ENCODE measurements at places on chromosomes 6 and 20.

DNA sequence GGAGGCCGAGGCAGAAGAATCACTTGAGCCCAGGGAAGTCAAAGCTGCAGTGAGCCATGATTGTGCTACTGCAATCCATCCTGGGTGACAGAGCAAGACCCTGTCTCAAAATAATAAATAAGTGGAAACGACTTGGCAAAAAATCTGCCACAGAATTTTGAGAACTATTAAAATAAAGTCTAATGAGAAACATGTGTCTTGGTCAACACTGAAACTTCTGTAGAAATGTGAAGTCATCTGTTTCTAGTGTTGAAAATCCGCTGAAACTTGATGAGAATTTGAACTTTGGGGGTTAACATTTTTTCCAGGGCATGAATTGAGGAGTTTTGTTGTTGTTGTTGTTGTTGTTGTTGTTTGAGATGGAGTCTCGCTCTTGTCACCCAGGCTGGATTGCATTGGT lies 29.0 kb upstream of the BCLAF1 start:
- no peak for DNase-seq

- DNase-seq: no peak
Measured at GRCh38 chr6:157656437-157656997, 166.5 kb upstream of the SNX9 start.

DNA sequence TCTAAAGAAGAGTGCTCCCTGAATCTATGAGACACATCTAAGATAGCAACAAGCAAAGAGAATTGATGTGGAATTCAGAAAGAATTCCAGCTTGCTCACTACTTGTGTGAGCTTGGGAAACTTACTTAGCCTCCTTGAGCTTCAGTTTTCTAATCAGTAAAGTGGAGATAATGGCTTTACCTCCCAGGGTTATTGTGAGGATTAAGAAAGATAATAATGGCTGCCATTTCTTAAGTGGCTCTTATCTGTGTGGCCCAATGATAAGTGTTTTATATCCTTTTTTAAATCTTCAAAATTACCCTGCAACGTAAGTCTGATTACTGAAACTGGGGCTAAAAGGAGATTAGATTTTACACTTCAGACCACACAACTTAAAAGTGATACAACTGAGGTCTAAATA lies 418.5 kb downstream of the LMBRD1 start:
- DNase-seq: no peak

DNA sequence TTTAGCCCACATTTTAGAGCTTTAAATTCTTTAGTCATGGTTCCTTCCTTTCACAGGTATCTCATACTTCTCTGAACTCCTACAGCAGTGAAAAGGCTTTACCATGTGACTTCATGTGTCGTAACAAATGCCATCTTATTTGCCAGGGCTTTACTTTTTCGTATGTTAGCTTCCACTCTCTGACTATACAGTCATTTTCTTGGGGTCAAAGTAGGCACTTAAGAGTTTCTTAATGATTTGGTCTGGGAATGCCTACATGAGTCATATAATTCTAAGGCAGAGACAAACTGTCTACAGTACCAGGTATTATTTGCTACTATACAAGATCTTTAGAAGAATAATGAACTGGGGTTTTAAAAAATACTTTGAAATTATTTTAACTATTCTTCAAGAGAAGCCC lies 15.0 kb downstream of the RAB23 start:
- DNase-seq: peak; percentile 13

DNA sequence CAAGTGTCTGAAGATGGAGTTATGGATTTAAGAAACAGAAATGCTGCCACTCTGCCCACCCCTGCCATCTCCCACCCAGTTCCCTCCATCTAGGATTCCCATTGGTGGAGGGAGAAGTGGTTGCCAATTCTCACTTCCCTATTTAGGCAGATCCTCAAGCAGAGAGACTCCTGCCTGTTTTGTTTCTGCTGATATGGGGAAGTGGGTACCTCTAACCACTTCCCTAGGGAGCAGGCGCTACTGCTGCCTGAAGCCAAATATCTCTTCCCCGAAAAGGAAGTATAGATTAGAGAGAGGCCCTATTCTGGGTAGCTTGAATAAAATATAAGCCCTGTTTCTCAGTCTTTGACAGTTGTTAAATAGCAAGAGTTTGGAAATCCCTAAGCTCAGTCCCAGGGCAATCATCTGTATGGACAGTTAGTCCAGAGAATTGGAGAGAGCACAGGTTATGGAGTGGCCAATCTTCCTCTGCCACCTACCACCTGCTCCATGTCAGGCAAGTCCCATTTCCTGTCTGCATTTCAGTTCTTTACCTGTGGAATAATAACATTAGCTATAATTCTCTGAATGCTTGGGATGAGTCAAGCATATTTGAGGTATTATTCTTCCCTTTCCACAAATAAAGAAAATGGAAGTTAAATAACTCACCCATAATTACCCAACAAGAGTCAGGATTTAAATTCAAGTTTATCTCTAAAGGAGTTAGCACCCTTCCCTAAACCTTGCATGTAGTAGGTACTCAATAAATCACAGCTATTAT lies 2.6 kb upstream of the ADGB start:
- peak; percentile 5 for DNase-seq

GRCh38 chr6:81485395-81485794 lies 267.1 kb downstream of the TENT5A start:
- DNase-seq: no peak

GRCh38 chr6:69584913-69585729 lies 211.7 kb downstream of the LMBRD1 start:
- no peak for DNase-seq

GRCh38 chr6:17224056-17224455 lies 57.1 kb upstream of the RBM24 start:
- no peak for DNase-seq

GRCh38 chr6:78577585-78577984 lies 289.8 kb upstream of the IRAK1BP1 start:
- DNase-seq: no peak

DNA sequence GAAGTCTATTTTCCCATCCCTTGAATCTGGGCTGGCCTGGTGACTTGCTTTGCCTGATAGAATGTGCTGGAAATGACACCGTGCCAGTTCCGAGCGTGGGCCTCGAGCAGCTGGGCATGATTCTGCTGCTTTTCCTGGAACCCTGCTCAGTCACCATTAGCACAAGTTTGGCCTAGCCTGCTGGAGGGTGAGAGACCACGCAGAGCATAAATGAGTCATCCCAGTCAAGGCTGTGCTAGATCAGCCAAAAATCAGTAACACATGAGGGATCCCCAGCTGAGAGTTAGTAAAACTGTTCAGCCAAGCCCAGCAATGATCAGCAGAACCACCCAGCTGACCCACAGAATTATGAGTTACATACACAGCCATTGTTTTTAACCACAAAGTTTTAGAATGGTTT lies 74.8 kb upstream of the TOP1 start:
- no peak for DNase-seq

DNA sequence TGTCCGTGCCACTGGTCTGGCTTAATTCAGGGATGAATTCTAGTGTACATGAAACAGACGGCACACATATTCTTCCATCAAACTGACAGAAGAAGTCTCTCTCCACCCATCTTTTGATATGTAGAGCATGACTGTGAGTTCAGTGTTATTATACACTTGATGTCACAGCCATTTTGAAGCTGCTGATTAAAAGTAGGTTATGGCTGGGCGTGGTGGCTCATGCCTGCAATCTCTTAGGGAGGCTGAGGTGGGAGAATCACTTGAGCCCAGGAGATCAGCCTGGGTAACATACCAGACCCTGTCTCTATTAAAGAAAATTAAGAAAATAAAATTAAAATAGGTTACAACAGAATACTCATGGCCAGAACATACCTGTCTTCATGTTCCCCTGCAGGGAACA lies 20.7 kb downstream of the C6orf15 start:
- no peak for DNase-seq

GRCh38 chr20:6122873-6123648 lies at the start of gene FERMT1:
FERMT1 (minus strand) TSS chr20:6123030; CDS start chr20:6119554, 3,476 bp downstream.
- peak; percentile 88 for DNase-seq

DNA sequence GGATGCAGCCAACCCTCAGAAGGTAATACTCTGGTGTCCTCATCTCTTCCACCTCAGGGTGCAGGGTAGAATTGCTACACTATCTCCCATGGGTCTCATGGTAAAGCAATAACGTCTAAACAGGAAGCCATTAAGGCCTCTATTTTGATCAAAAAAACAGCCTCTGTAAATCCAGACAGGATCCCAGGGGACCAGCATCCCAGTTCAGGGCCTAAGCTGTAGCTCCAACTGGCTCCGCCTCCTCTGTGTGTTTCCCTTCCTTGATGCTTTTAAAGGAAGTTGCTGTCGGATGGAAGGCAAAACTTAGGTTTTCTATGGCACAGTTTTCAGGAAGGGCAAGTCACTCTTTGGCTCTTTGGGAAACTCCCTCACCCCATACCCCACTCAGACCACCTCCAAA lies 222.0 kb downstream of the MAFB start:
- DNase-seq: no peak

DNA sequence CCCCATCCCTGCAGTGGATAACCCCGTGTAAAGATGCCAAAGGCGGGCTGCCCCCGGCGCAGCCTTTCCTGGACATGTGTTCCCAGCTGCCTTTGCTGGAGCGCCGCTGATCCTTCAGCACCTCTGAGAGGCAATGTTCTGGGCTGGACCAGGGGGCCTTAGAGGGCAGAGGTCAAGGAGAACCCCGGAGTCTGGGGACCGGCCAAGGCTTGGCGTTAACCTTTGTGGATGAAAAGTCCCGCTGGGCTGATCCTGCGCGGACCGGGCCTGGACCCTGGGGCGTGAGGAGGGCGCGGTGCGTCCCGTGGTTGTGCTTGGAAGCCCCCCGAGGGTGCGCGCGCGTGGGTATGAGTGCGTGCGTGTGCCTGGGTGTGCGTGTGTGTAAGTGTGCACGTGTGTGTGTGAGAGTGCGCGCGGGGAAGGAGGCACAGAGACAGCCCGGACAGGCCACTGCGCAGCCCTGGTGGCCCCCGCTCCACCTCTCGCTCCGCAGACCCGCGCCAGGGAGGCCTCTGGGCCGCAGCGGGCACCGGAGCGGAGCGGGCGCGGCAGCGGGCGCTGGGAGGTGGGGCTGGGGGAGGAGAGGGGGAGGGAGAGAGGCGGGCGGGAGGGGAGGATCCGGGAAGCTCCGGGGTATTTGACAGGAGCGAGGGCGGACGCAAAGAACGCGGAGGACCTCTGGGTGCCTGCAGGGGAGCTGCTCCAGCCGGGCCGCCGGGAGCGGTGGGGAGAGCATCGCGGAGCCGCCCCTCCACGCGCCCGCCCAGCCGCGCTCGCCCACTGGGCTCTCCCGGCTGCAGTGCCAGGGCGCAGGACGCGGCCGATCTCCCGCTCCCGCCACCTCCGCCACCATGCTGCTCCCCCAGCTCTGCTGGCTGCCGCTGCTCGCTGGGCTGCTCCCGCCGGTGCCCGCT lies at the start of gene SMOC2:
Gene SMOC2 (plus strand): TSS at position 665 of the 914 bp plus-strand sequence. CDS start 187 bp downstream, at position 852.
- DNase-seq: no peak

DNA sequence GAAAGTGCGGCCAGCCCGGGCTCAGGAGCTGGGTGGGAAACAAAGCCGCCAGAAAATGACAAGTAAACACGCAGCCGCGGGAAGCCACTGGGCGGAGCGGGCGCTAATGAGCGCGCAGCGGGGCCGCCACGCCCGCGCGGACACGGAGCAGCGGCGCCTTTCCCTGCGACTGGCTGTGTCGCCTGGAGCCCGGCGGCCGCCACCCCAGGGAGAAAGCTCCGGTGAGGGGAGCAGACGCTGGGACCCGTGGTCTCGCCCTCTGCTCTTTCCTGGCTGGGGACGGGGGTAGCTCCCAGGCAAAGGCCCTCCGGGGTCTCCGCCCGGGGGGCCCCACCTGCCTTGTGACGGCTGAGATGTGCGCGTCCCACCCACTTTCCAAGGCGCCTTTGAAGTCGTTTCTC lies 54.9 kb downstream of the PRR18 start:
- DNase-seq: peak; percentile 8

DNA sequence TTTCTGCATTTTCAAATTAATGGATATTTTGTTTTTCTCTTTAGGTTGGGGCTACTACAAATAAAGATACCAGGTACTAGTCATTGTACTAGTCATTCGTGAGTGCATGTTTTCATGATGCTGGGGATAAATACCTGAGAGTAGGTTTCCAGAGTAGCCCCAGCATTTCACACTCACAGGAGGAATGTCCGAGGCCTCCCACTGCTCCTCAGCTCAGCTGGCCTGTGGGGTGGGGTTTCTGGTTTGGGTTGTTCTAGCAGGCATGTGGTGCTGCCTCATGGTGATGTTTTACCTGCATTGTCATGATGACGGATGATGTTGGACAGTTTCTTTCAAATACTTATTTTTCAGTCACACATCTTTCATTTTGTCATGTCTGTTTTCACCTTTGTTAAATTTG lies 144.5 kb downstream of the SMOC2 start:
- no peak for DNase-seq

- no peak for DNase-seq
Measured at GRCh38 chr20:46931699-46932098, 37.1 kb downstream of the EYA2 start.
